AG10803 (cell line): ENCODE measurements at places on chromosomes 3 and 15.

- no peak for DNase-seq
These were observed 179.6 kb downstream of the FEZF2 start for GRCh38 chr3:62193586-62194345.

DNA sequence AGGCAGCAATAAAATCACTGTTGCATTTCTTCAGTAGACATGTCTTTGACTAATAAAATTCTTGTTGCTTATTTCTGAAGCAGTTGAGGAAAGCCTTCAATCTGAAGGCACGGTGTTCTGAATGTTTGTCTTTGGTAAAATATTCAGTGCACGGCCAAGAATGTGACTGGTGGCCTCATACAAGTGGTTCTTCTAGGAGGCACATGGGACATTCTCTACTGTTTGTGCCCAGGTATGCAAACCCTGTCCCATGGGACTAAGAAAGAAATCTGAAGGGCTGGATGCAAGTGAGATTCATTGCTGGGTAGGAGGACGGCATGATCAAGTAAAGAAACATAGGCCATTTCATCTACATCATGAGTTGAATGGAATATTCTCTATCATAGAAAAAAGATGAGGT is 250.6 kb upstream of the NR2F2 start:
- no peak for DNase-seq

GRCh38 chr3:44363591-44363990 is 25.0 kb downstream of the TCAIM start:
- no peak for DNase-seq

DNA sequence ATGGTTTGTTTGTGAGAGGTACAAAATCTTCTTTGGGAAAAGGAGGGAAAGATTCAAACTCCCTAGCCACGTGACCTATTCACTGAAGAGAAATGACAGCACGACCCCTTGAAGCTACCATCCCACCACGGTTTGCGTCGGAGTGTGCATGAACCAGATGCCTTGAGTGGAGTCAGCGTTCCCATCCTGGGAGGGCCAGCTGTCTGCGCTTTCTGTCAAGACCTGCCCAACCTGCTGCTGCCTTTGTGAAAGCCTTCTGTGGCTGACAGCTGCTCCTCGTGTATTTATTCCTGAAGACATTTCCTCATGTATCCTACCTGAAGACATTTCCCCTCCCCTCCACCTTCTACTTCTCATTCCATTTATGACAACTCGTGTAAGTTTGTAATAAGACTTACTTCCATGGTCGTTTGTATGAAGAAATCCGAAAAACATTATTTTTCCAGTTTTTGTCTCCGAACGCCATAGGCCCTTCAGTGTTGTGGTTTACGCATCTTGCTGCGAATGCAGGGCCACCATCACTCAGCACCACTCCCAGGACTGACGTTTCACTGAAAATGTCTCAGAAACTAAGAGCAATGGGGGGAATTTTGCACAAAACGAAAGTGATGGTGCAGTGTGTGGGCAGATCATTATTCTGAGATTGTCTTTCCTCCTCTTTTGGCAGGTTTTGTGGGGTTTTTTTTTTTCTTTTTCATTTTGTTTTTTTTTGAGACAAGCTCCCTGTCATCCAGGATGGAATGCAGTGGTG is 18.9 kb downstream of the EBLN2 start:
- DNase-seq = no peak

DNA sequence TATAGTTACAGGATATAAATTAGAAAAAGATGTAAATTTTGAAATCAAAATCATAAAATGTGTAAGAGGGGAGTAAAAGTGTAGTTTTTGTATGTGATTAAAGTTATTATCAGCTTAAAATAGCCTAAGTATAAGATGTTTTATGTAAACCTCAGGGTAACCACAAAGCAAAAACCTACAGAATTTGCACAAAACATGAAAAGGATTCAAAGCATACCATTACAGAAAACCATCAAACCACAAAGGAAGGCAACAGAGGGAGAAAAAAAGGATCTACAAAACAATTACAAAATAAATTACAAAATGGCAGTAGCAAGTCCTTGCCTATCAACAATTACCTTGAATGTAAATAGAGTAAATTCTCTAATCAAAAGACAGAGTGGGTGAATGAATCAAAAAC is 36.7 kb upstream of the MYLK start:
- DNase-seq = no peak

DNA sequence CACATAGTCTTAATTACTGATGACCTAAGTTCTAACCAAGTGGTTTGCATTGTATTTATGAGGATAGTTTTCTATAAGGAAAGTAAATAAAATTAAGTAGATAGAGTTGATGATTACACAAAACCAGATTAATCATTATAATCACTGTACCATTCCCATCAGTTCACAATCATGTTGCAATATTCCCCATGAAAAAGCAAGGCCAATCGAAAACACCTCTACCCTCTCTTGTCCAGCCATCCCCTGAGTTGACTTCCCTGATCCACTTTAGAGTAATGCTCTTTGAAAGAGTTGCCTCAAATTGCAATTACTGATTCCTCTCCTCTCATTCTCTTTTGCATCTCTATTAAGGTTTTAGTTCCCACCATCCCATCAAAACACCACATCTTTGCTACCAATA is 21.0 kb downstream of the BCHE start:
- DNase-seq = no peak

DNA sequence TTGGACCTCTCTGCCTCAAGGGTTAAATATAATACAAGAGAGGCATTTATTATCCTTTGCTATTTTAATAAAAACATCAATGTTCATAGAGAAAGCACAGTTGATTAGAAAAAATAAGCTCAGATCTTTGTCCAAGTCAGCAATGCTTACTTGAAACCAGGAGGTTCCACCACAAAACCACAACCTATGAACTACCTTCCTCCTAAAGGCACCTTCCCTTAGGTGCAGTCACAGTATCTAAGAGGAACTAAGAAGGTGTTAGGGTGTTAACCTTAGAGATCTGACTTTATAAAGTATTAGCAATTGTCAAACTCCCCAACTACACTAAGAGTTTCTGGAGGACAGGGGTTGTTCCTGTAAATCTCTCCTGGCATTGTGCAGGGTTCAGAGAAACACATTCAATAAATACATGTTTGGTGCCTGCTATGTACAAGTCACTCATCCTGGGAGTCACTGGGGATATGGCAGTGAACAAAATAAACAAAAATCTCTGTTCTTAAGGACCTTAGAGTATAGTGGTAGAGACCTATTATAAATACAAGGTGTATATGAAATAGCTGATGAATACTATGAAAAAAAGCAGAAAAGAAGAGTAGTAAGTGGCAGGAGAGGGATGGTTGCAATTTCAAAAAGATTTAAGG is 208.6 kb downstream of the NFKBIZ start:
- DNase-seq = no peak

GRCh38 chr3:9914559-9915253 is 2.2 kb upstream of the IL17RC start:
- no peak for DNase-seq

DNA sequence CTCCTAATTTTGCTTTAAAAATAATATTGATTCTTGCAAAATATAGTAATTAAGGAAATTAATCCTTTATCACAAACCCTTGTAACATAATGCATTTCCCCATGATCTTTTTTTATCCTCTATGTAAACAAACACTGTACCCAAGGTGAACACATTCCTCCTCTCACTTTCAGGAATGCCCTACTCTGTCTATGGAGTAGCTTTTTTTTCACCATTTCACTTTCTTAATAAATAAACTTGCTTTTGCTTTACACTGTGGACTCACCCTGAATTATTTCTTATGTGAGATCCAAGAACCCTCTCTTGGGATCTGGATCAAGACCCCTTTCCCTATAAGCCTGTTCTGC is 90.5 kb upstream of the LRRN1 start:
- DNase-seq = no peak

GRCh38 chr3:36891701-36892160 is 53.1 kb downstream of the TRANK1 start:
- DNase-seq = no peak

GRCh38 chr15:87959662-87960061 is 296.9 kb downstream of the NTRK3 start:
- DNase-seq = no peak

GRCh38 chr3:74789111-74789510 is 174.7 kb upstream of the CNTN3 start:
- peak; percentile 4 for DNase-seq

DNA sequence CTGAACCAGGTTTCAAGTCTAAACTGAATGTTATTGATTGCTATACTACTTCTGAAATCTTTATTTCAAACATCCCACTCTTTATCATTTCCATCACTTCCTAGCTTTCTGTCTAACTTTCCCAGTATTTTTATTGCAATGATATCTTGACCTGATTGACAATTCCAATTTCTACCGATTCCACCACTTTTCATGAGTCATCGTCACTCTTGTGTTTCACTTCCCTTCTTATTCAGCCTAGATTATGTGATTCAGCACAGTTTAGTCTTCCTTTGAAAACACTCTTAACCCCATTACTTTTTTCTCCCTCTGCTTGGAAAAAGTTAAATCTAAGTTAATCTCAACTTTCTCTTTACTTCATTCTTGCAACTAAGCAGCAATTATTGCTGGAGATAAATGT is 62.6 kb downstream of the SLC7A14 start:
- no peak for DNase-seq
